SW480 (cell line): ENCODE measurements at places on chromosomes 12 and 14.

DNA sequence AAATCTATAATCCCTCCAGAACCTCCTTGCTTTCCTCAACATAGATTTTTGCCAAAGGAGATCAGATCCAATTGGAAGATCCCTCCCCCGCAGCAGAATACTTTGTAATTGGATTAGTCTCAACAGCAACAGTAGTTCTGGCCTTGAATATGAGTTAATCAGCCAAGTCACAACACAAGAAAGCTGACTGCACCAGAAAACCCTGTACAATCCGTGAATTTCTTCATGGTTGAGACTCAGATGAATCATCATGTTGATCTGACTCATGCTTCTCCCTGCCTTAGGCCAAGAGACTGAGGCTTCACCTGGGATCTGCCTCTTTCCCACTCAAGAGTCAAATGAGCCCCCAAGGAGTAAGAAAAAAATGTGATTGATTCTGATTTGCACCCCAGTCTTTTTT lies 3.0 kb upstream of the METTL17 start:
- DNase-seq: no peak

GRCh38 chr12:1993871-1994371 lies 10.3 kb downstream of the DCP1B start:
- DNase-seq: no peak

GRCh38 chr14:105979446-105979845 lies 453.1 kb downstream of the TMEM121 start:
- no peak for DNase-seq

DNA sequence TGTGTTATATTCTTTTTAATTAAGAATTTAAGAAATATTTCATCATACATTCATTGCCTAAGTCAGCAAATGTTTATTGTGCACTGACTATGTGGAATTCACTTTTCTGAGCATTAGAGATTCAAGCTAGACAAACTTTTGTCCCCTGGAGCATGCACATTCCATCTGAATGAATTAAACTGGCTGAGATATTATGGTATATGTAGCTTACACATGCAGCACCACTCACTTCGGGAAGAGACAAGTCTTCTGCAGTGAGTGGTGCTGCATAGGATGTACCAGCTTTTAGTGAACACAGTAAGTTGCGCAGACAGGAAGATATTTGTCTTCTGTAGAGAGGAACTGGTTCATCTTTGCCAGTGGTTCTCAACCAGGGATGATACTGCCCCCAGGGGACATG lies 318.4 kb downstream of the SYT1 start:
- DNase-seq: no peak

- no peak for DNase-seq
Observed at GRCh38 chr12:72261885-72262284, 10.3 kb upstream of the TRHDE start.

DNA sequence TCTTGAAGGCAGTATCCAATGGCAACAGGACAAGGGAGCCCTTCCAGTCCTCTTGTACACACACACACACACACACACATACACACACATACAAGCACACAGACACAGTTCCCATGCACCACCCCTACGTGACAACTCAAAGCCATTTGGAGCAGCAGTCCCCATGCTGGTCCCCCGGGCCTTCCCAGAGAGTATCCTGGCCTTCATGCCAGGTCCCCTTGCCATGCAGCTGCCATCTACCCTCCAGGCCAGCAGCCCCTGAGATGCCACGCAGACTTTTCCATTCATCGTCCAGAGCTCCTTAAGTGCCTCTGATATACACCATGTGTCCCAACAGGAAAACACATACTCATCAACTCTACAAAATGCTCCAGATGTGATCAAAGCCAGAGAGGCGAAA lies 159.5 kb downstream of the ANO2 start:
- no peak for DNase-seq

DNA sequence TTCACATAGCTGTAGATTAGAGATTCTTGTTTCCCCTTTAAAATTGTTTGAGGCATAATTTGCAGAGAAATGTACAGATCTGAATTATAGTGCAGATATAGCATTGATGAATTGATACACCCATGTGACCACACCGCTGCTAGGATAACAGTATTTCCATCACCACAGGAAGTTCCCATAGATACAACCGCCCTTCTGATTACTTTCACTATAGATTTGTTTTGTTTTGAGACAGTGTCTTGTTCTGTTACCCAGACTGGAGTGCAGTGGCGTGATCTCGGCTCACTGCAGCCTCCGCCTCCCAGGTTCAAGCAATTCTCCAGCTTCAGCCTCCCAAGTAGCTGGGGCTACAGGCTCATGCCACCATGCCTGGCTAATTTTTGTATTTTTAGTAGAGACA lies 8.8 kb upstream of the ASPG start:
- no peak for DNase-seq

DNA sequence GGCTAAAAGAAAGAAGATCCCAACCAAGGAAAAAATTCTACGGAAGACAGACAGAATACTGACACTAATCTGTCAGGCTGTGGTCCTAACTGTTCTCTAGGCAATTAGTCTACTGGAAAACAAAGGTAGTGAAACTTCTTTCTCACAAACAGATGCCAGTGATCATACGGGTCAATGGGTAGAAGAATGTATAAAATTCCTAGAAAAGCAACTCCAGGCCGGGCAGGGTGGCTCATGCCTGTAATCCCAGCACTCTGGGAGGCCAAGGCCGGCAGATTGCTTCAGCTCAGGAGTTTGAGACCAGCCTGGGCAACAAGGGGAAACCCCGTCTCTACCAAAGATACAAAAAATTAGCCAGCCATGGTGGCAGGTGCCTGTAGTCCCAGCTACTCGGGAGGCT lies 64.8 kb downstream of the HECTD4 start:
- DNase-seq: no peak

DNA sequence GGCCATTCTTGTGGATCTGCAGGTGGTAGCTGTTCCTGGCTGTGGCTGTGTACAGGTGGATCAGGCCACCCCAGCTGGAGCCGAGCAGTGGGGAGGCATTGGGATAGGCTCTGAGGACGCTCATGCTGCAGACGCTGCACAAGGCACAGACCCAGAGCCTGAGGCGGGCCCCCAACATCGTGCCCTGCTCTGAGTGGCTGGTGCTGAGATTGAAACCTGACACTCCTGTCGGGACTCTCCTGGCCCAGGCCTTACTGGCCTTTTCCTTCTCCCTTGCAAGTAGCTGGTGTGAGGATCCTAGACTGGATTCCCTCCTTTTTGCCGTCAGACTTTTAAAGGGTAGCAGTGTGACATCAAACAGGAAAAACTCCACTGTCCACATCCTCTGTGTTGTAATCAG lies at the start of gene FGF23:
TSS of gene FGF23 (minus strand) at position 308 of the 400 bp plus-strand sequence. CDS start at position 178, 130 bp downstream.
- DNase-seq: peak; percentile 43

DNA sequence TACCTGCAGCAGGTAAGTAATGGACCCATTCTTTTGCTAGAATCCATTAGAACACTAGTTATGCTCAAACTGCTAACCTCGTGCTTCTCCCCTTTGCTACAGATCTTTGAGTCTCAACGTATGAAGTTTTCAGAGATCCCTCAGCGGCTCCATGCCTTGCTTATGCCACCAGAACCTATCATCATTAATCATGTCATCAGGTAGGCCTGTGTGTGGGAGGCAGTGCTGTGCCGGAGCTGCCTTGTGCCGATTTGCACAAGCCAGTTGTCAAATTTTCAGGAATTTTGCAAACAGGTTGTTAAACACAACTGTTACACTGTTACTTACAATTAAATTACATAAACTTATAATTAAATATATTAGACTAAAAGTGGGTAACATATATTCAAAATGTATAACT lies 5.2 kb downstream of the SMARCD1 start:
- no peak for DNase-seq

DNA sequence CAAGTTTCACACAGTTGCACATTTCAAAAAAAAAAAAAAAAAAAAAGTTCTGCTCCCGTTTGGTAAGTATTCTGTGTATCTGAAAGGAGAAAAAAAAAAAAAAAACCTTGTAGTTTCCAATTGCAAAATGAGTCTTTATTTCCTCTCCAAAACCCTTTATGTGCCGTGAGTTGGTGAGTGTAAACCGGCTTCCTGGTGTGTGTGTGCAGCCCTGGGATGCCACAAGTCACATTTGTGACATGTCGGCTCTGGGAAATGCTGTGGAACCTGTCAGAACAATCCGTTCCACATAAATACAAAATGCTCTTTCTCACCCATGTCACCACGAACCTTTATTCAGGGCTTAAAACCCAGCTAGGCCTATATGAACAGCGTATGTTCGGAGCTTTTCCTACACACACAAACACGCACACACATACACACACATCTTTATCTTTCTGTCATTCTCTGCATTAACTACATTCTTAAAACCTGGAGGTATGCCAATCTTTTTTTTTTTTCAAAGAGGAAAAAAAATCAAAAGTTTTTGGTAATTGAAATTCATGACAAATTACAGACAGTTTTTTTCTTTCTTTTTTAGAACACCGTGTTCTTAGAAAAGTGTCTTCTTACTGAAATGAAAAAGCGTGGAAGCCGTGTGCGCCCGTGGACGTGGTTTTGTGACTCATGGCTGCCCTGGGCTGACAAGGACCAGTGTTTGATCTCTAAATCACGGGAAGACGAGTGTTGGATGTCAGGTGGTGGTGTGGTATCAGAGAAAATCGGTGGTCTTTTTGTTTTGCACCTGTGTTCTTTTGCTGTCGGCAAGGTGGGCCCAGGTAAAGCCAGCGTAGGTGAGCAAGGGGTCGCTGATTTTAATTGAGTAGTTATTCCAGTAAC lies 612.0 kb downstream of the VRK1 start:
- no peak for DNase-seq

GRCh38 chr14:74733221-74733620 lies 20.3 kb downstream of the FCF1 start:
- no peak for DNase-seq

- no peak for DNase-seq
Observed at GRCh38 chr14:91310606-91311283, 66.2 kb upstream of the GPR68 start.

GRCh38 chr12:32863128-32863527 lies 33.4 kb downstream of the PKP2 start:
- DNase-seq: no peak

GRCh38 chr12:121578230-121579189 lies 2.3 kb downstream of the KDM2B start:
- DNase-seq: no peak

DNA sequence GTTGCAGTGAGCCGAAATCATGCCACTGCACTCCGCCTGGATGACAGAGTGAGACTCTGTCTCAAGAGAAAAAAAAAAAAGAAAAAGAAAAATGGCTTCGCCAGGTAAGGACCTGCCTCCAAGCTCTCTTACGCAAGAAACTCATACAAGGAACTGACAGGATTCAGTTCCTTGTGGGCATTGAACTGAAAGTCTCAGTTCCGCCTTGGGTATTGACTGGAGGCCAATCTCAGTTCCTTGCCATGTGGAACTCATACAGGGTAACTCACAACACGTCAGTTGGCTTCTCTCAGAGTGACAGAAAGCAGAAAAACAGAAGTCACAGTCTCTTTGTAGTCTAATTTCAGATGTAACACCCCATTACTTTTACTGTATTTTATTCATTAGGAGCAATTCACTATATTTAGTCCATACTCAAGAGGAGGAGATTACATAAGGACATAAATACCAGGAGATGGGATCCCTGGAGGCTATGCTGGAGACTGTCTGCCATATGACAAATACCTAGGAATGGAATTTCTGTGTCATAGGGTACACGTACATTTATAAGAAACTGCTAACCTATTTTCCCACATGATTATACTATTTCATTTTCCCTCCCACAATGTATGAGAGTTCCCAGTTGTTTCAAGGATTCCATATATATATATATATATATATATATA lies 11.4 kb upstream of the NOPCHAP1 start:
- DNase-seq: no peak
